ENCODE measurements at places on chromosomes 13 and 19.

DNA sequence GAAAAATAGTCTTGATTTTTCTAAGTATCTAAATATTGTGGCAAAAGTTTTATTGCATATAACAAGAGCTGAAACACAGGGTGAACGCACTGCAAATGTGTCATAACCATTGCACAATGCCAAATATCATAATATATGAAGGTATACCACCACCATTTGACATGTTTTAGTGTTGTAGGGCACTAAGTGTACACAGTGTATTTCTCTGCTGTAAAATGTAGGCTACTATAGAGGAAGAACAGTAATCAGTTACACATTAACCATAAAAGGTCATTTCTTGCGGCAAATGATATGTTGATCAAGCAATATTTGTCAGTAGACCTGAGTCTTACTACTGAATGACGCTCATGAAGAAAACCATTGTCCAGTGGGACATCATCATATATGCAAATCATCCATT lies 18.3 kb upstream of the KLF5 start:
- DNase-seq = no peak

DNA sequence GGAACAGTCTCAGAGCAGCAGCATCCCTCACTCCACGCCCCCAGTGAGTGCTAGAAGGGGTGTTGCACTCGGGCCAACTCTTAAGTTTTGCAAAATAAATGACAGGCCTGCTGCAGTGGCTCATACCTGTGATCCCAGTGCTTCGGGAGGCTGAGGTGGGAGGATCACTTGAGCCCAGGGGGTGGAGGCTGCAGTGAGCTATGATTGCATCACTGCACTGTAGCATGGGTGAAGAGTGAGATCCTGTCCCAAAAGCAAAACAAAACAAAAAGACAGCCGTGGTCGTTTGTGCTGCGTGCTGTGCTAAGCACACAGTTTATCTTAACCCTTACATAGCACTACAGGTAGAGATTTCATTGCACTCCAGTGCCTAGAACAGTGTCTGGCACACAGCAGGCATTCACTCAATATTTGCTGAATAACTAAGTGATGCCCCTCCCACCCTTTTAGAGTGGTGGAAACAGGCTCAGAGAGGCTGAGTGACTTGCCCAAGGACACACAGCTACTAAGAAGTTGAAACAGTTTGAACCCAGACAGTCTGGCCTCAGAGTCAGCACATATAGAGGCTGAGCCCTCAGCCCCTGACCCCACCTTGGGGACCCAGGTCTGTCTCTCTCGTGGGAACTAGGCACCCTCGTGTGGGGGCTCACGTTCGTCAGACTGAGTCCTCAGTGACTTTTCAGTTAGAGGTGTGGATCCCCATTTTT lies 18.3 kb downstream of the KCNC3 start:
- DNase-seq = no peak

DNA sequence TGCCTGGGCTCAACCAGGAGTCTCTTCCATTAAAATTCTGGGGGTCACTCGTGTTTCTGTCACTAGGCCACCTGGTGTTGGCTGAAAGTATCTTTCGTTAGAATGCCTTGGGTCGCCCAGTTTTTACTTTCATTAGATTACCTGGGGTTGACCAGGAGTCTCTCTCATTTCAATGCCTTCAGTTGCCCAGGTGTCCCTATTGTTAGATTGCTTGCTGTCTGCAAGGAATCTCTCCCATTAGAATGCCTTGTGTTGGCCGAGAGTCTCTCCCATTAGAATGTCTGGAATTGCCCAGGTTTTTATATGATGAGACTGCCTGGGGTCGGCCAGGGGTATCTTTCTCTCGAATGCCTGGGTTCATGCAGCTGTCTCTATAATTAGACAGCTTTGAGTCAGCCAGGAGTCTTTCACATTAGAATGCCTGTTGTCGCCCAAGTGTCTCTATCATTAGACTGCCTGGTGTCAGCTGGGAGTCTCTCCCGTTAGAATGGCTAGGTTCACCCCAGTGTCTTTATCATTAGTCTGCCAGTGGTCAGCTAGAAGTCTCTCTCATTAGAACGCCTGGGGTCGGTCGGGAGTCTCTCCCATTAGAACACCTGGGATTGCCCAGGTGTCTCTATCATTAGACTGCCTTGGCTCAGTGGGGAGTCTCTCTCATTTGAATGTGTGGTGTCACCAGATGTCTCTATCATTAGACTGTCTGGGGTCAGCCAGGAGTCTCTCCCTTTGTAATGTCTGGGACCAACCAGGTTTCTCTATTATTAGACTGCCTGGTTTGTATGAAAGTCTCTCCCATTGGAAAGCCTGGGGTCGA lies 1446.8 kb downstream of the UQCRFS1 start:
- DNase-seq = no peak

DNA sequence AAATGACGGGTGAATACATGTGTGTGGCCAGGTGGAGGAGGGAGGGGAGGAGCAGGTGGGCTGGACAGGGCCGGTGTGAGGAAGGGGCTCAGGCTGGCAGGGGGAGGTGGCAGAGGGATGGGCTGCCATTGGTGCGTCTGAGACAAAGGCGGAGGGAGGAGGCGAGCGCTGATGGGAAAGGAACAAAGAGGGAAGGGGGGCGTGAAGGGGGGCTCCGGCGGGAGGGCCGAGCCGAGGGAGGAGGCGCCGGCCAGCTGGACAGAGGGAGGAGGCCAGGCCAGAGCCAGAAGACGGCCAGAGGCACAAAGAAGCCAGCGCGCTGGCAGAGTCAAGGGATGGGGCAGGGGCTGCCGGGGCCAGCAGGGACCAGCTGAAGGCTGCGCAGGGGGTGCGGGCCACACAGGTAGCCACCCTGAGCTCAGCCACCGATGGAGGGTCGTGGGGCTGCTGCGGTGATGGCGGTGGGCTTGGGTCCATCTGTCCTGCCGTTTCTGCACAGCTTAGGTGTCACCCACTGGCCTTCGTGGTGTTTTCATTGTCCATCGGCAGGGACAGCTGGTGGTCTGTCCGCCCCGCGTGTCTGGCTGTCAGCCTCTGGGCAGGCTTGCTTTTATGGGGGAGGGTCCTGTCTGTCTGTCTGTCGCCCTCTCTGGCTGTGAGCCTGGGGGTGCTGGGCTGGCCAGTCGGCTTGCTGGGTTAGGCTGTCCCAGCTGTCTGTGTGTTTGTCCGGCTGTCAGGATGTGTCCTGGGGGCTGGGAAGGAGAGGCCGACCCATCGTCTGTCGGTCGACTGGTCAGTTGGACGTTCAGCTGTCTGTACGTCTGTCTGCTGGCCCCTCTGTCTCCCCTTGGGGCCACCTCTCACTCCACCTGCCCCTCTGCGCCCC lies 2.2 kb downstream of the APC2 start:
- DNase-seq = no peak

DNA sequence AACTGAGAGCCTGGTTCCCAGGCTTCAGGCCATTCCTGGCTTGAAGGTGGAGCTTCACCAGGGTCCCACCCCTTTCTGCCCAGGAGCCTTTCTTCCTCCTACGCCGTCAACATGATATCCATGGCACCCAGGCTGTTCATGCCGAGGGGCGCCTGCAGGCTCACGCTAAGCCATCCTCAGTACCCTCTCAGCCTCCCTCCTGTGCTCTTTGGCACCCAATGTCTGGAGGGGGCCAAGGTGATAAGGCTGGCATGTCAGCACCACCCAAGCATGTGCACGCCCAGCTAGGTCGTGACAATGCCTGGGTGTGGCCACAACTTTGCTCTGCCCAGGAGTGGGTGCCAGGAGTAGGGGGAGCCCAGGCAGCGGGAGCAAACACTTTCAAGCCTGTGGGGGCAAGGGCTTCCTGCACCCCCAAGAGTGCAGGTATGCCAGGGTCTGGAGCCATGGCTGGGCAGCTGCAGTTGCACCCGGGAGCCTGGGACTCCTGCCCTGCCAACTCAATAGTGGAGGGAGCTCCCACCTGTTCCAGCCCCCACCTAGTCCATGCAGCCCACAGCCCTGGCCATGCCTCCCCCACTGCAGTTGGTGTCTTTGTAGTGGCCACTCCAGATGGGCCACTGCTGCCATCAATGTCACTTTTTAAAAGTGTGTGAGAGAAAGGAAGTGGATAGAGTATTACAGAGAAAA lies 219.9 kb downstream of the MAB21L1 start:
- no peak for DNase-seq

GRCh38 chr13:79786176-79786575 lies 305.2 kb downstream of the NDFIP2 start:
- no peak for DNase-seq

DNA sequence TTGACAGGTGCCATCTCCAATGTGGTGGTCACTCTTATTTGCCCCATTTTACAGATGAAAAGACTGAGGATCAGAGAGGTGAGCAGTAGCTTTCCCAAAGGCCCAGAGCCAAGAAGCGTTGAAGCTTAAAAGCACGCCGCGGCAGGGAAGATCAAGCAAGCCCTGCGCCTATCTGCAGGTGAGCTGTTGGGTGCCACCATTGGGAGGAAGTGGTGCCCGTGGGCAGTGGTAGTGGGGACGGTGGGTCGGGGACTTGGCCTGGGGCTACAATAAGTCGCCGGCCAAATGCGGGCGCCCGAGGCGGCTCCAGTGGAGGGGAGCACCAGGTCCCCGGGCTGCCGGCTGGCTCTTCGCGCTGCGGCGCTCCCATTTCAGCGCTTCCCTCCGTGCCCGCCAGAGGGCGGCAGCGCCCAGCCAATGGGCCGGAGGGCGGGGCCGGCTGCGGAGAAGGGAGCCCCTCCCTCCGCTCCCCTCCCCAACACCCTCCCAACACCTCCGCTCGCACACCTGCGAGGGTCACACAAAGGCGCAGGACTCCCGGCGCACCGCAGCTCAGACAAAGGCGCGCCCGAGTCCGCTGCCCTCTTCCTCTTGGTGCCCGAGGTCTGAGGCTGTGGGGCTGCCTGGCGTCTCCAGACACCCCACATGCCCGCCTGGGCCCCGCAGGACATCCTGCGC lies 744 bp upstream of the POU2F2 start:
- peak; percentile 64 for DNase-seq

- DNase-seq = no peak
Measured at GRCh38 chr19:49930483-49931011, 1.2 kb upstream of the NUP62 start.

DNA sequence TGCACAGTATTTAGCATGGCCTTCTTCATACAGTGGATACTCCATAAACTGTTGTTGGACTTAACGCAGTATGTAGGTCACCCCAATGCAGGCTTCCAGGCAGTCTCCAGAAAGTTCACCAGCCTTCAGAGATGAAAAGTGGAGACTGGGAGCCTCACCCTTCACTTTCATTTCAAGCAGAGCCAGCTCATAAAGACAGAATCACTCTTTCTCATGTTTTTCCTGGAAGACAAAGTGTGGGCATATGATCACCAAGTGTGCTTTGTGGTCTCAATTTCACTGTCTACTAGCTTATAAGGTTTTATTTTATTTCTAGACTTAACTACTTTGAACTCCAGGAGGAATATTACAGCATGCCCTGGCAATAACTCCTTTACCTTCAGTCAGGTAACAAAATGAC lies 26.3 kb upstream of the TNFSF11 start:
- DNase-seq = no peak

DNA sequence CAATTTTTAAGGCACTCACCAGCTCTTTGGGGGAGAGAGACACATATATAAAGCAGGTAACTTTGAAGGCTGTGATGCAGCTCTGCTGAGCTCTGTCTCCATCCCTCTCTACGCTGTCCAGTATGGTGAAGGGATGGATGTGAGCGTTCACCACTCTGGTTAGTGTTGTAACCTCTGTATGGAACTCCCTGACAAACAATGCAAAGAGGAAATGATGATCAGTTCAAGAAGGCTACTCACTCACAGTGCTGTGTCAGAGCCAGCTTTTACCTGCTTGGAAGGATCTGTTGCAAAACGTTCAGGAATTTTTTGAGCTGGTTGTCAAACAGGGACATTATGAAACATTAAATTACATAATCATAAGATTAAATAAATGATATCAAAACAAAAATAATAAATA lies 90.8 kb upstream of the SLC10A2 start:
- DNase-seq = no peak

Measured in stimulated activated CD4-positive, alpha-beta T cell treated with anti-CD3 and anti-CD28 coated beads, TNF-alpha, amount 100 ng/mL, for 48 hours (primary cell).